ENCODE measurements at places on chromosomes 2 and 18.

GRCh38 chr2:71799013-71799575 lies 345.7 kb downstream of the DYSF start:
- no peak for DNase-seq

DNA sequence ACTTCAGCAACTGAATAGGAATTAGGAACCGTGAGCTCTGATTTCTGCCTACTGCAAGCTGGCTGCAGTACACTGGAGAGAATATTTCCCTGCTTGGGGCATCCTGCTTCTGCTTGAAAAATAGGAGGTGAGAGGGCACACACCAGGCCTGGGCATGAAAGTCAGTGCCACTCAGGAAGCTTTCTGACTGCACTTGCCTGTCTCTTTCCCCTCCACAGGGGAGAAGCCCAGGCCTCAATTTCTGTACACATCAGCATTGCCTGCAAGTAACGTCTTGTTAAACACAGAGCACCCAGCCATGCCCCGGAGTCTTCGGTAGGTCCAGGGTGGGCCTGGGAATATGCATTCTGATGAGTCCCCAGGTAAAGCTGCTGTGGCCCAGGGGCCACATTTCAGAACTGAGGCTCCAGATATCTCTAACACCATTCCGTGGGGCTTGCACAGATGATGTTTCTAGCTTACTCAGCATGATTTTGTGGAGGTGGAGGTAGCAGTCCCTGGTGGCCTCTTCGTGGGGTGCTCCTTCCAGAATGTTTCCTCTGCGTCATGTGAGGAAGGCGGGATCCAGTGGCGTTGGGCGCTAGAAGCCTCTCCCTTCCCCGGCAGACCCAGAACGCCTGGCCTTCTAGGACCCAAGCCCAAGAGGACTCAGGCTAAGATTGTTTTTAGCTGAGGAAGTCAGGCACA lies 114.1 kb downstream of the ZBTB7C start:
- no peak for DNase-seq

DNA sequence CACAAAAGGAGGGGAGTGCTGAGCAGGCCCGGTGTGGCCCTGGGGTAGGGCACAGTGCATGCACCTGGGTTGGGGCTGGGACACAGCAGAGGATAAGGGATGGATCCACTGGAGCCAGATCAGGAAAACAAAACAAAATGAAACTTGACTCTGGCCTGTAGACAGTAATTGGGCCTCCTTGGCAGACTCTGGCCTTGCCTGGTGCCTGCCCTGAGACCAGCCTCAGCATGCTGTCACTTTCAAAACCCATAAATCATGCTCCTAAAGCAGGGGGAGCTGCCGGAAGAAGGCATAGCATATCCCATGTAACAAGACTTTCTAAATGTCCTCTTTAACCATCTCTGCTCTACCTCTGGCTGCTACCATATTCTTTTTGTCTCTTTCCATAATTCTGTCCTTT lies 61.1 kb upstream of the IGFBP5 start:
- no peak for DNase-seq

DNA sequence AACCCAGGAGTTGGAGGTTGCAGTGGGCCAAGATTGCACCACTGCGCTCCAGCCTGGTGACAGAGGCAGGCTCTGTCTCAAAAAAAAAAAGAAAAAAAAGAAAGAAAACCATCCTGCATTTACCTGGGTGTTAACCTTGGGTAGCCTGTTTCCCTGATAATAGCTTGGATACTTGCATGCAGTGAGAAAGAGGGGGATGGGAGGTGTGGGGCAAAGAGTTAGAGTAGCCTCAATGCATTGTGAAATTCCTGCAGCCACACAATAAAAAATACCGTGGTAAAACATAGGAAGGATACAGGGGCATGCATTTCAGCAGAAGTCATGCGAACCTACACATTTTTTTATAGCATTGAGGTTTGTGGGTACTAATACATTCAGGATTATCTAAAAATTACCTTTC lies 76.6 kb upstream of the ZNF516 start:
- DNase-seq: no peak

- no peak for DNase-seq
Observed at GRCh38 chr18:26267357-26267930, 41.2 kb downstream of the TAF4B start.

DNA sequence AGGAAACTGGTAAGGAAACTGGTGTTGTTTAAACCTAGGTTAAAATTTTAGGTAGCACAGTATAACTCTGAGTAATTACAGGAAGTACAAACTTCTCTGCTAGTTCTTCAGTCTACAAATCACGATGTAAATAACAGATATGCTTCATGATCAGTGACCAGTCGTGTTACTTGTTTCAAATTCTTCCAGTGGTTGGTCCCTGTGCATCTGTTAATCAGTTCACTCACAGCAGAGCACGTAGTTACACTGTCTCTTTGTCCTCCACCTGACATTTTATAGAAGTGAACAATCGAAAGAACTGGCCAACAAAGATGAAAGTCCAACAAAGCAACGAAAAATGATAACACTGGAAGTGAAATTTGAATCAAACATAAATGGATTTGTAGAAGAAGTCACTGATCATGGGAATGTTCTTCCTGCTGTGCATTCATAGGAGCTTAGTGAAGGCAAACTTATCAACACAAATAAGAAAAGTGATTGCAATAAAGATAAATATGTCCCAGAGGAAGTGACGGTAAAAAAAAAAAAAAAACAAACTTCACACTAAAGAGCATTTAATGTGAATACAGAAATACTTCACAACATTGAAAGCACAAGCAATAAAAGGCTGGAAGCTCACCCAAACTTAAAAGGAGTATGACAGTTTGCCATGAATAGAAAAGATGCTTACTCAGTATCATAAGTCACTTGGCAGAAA lies 7.0 kb downstream of the EIF2AK2 start:
- DNase-seq: no peak

- no peak for DNase-seq
Observed at GRCh38 chr2:100623033-100623715, 60.4 kb downstream of the PDCL3 start.

DNA sequence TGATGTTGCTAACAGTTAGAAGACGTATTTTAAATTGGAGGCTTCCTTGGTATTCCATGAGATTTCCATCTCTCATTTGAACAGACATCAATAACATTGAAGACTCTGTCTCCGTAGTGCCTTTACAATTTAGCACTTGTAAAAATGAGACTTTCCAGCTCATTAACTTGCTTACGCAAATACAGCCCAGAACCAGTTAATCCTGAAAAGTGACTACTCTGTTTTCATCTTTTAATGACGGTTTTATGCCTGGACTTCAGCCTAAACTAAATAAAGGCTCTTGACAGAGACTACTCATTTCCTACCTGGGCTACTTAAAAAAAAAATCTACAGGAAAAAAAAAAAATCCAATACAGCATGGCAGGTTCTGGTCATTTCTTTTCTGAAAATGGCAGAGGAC lies 148.6 kb downstream of the LRATD1 start:
- no peak for DNase-seq

- DNase-seq: no peak
Observed at GRCh38 chr2:80028584-80028983, 276.0 kb downstream of the LRRTM1 start.

DNA sequence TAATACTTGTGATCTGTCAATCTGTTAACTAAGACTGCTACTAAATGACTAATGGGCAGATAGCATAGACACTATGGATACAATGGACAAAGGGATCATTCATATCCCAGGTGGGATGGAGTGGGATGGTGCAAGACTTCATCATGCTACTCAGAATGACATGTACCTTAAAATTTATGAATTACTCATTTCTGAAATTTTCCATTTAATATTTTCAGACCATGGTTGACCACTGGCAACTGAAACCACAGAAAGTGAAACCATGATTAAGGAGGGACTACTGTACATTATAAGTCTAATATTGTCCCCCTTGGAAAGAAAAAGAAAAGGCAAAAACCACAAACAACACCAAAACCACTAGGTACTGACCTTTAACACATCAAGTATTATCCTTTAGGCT lies 247.0 kb upstream of the SYT4 start:
- no peak for DNase-seq

- no peak for DNase-seq
Observed at GRCh38 chr2:130231656-130232055, 33.4 kb upstream of the TUBA3E start.

DNA sequence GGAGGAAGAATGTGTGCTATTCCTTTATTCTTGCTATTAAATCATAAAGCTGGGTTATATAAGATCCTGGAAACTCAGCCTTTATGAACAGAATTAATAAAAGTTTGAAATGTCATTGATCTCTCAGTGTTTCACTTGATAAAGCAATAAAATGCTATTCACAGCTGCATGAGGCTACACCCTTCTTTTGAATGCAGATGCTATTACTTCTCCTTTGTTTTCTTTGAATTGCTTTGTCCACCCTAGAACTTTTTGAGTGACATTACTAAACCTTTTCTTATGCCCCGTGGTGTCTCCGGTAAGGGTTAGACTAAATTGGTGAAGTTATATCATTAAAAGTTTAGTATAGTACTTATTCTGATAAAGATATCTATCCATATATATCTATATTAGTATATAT lies 18.9 kb downstream of the SERPINB5 start:
- no peak for DNase-seq

GRCh38 chr2:85452237-85452636 lies 33.7 kb downstream of the SH2D6 start:
- no peak for DNase-seq

- no peak for DNase-seq
Observed at GRCh38 chr2:165573534-165574461, 104.3 kb downstream of the CSRNP3 start.

DNA sequence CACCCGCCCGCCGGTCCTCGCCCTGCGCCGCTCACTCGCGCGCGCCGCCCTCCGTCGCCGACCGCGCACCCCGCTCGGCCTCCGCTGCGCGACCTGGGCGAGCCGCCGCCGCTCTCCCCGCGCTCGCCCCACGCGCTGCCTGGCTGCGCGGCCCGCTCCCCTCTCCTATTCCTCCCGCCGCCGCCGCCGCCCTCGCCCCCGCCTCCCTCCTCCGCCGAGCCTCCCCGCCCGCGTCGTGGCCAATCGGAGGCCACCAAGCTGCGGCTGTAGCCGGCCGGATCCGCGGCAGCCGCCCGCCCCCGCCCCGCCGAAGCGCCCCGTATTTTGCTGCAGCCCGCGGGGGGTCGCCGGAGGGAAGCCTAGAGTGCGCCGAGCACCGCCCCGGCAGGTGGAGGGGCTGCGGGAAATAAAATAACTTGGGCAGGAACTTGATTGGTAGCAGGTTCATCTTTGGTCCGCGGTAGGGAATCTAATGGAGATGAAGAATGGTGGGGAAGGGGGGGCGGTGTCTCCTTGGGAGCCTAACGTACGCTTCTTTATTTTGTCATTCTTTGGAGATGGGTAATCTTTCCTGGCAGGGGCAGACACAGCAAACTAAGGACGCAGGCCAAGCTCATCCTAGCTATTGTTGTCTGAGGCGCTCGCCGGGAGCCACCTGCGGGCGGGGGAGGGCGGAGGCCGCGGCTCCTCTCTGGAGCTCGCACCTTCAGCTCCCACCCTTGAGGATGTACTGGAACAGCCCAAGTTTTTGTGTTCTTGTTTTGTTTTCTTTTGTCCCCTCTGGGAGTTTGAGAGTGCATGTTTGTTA lies 1.1 kb upstream of the CDH2 start:
- DNase-seq: no peak

- no peak for DNase-seq
Observed at GRCh38 chr2:68414452-68414851, 49.4 kb downstream of the PLEK start.

DNA sequence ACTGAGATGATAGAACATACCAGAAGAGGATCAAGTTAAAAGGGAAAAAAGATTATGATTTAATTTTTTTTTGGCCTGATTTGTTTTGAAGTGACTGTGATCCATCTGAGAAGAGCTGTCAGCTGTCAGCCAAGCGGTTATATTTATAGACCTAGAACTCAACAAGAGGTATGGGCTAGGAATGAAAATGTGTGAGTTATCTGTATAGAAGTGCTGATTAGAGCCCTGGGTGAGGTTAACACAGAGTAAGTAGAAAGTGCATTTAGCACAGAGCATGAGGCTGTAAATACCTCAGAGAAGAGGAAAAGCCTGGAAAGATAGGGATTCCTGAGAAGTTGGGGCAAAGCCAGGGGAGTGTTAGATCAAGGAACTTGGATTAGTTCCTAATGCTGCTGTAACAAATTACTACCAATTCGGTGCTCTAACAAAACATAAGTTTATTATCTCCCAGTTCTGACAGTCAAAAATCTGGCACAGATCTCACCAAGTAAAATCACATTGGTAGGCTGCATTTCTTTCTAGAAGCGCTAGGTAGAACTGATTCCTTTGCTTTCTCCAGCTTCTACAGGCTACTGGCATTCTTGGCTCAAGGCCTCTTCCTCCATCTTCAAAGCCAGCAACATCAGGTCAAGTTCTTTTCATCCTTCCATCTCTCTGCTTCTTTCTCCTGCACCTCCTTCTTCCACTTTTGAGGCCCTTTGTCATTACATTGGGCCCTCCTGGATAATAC lies 197.4 kb upstream of the SPHKAP start:
- DNase-seq: no peak

GRCh38 chr2:15560140-15560987 lies 770 bp downstream of the NBAS start:
- DNase-seq: peak; percentile 24

GRCh38 chr2:207265869-207266268 lies 100.1 kb upstream of the KLF7 start:
- no peak for DNase-seq

- no peak for DNase-seq
Observed at GRCh38 chr2:235542733-235543127, 48.9 kb downstream of the AGAP1 start.

GRCh38 chr18:824179-824578 lies 12.1 kb upstream of the YES1 start:
- no peak for DNase-seq

DNA sequence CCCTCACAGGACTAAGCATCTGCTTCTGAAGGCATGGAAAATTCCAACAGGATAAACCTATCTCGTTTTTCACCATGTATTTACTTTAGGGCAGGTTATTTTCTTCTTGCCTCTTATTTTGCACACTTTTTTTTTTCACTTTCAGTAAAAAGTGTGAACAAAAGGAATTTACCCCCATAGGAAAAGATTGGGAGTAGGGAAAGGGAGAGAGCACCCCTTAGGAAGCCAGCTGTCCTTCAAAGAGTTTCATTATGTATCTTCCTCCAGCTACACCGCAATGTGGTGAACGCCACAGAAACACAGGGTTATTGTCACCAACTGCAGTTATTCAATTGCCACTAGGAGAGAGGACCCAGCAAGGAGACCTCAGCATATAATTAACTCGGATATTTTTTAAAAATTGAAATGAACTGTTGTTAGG lies 286.2 kb upstream of the VRK2 start:
- DNase-seq: no peak

- no peak for DNase-seq
Observed at GRCh38 chr2:67854103-67854743, 208.6 kb downstream of the C1D start.

DNA sequence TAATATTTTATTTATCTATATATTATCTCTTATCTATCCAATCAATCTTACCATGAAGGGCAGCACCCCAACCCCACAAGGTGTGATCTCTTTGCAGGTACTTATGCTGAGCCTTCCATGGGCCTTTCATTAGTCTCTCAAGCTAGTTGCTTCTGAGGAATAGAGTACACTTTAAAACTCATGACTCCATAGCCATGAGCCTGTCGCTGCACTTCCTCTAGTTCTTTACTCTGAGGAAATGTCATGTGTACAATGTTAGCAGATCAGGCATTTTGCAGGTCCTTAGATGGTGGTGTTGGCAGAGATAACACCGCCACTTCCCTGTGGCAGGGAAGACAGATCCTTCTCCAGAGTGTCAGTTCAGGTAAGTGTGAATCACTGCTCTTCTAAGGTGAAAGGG lies 29.5 kb upstream of the STAT4 start:
- DNase-seq: no peak
